Stimulated activated CD8-positive, alpha-beta memory T cell treated with anti-CD3 and anti-CD28 coated beads, Interleukin-2, amount 100 ng/mL, for 1 hour (primary cell): ENCODE measurements at places on chromosomes 6 and 20.

GRCh38 chr20:30811885-30812671, 445.4 kb upstream of the DEFB115 start:
- no peak for DNase-seq

GRCh38 chr20:58131151-58131550, 97.3 kb downstream of the ANKRD60 start:
- no peak for DNase-seq

GRCh38 chr20:47568019-47568418, 66.3 kb downstream of the NCOA3 start:
- DNase-seq, result no peak

GRCh38 chr6:122484760-122485159, 13.2 kb upstream of the SERINC1 start:
- DNase-seq, result no peak

- no peak for DNase-seq
These were observed 383.0 kb upstream of the CDH4 start for GRCh38 chr20:60869087-60869486.

- no peak for DNase-seq
These were observed 229.8 kb upstream of the SASH1 start for GRCh38 chr6:148112851-148113319.

- DNase-seq, result no peak
These were observed 15.0 kb downstream of the PARD6B start for GRCh38 chr20:50746138-50746940.

DNA sequence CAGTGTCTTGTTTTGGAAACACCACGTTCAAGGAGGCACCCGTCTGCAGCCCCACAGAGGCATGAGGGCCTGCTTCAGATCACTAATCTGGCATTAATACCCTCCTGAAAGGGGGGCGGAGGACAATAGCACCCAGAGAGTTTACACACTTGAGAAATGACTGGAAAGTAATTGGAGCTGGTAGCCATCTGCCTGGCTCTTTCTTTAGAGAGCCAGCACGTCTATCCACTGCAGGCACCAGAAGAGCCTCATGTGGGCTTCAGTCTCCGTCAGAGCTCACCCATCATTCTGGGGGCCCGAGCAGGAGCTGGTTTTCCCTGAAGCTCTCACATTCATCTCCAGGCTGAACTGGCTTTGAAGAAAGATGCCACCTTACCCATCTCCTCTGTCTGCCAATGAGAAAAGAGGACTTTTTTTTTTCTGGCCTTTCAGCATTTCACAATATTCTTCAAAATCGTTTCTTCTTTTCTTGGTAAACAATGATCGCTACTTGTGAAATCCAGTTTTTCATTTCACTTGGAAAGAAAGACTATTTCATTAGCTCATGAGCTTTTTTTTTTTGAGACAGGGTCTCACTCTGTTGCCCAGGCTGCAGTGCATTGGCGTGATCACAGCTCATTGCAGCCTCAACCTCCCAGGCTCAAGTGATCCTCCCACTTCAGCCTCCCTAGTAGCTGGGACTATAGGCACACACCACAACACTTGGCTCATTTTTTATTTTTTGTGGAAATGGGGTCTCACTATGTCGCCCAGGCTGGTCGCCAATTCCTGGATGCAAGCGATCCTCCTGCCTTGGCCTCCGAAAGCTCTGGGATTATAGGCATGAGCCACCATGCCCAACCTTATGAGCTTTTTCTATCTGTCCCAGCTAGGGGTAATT, 124.7 kb upstream of the ZNF217 start:
- DNase-seq, result no peak

DNA sequence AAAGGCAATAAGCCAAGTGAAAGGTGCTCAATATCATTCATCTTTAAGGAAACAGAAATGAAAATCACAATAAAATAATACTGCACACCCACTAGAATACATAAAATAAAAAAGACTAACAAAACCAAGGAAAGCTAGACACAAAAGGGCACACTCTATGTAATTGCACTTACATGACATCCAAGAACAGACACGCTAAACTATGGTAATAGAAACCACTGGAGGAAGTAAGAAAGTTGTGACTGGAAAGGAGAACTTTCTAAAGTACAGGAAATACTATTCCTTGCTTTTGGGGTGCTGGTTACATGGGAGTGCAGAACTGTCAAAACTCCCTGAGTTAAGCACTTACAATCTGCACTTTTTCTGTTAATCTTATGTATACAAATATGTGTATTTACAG, 253.7 kb upstream of the RUNX2 start:
- no peak for DNase-seq

- DNase-seq, result no peak
These were observed 42.8 kb upstream of the GLP1R start for GRCh38 chr6:39005774-39006173.

DNA sequence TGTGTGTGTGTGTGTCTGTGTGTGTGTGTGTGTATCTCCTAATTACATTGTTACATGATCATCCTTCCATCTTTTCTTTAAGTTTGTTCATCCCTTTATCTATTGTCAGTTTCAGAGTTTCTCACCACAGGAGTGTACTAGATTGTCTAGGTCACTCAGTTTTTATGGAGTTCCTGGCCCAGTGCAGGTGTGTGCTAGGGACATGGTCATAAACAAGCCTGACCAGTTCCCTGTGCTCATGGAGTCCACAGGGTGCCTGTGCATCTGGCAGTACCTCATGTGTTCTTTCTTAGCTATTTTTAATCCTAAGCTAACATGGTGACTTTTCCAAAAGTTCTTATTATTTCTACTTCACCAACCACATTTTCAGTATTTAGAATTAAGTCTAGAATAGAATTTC, 43.9 kb downstream of the PHACTR2 start:
- no peak for DNase-seq

GRCh38 chr6:41021832-41022231, 17.2 kb downstream of the UNC5CL start:
- no peak for DNase-seq

DNA sequence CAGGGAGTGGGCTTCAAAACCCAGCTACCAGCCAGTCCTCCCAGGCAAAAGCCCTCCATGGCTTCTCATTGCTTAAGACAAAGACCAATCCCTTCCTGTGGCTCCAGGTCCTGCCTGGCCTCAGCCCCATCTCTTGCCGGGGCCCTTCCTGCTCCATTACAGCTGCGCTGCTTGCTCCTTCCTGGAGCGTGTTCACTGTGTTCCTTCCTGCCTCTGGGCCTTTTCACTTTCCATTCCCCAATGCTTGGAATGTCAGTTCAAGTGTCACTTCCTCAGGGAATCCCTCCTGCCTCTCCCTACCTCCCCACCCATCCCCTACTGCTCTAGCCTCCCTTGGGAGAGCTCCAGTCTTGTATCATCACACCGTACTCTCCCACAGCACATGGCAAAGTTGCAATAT, 11.1 kb upstream of the ITPR3 start:
- no peak for DNase-seq

DNA sequence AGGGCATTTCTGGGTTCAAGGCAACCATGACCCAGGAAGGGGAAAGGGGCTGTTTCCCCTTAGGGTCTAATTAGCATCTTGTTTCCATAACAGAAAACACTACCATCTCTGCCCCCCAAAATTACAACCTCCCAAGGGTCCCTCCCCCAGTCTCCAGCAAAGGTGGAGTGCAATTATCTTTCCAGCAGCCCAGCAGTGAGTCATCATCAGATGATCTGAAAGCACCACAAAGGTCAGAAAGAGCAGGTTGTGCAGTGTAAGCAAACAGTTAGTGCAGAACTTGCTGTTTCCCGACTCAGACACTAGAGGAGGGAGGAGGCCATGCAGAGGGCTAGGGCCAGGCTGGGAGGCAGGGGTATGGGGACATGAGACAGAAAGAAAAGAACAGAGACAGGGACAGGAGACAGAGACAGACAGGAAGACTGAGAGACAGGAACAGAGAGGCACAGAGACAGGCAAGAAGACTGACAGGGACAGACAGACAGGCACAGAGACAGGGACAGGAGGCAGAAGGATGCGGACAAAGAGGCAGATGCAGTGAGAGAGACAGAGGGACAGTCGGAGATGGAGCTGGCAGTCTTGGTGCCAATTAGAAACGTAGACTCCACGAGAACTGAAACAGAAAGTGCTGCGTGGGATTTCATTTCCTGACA, 62.5 kb downstream of the PYGB start:
- no peak for DNase-seq

GRCh38 chr6:149169761-149170511, 147.6 kb upstream of the TAB2 start:
- no peak for DNase-seq

- DNase-seq, result no peak
These were observed 28.5 kb upstream of the GFOD1 start for GRCh38 chr6:13515912-13516311.

DNA sequence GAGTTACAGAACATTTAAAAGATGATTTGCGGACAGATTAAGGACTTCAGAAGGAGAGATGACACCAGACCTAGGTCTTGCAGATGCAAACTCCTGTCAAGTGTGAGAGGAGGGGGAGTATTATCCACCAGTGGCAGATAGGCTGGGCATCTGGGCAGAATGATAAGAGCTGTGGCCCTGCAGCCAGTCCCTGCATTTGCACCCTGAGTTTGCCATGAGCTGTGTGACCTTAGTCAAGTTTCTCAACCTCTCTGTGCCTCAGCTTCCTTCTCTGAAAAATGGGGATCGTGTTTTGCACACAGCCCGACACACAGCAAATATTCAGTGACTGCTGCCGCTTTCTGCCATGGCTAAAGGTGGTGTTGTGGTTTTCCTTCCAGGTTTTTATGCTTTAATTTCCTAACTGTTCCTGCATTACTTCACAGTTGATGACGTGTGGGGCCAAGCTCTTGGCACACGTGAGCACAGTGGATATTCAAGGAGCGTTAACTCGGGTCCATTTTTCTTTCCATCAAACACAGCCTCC, 516.2 kb downstream of the CDH26 start:
- DNase-seq, result no peak

- no peak for DNase-seq
These were observed 80.8 kb downstream of the CD164 start for GRCh38 chr6:109301418-109301817.

- no peak for DNase-seq
These were observed 28.0 kb downstream of the RING1 start for GRCh38 chr6:33236328-33236727.

- no peak for DNase-seq
These were observed 175.1 kb upstream of the PMEPA1 start for GRCh38 chr20:57884956-57885355.

- no peak for DNase-seq
These were observed 53.3 kb downstream of the PLEKHG1 start for GRCh38 chr6:150652848-150653613.

- DNase-seq, result no peak
These were observed 110.4 kb upstream of the COL21A1 start for GRCh38 chr6:56357616-56358373.

- no peak for DNase-seq
These were observed 105.0 kb upstream of the EEF1E1 start for GRCh38 chr6:8207191-8207868.

DNA sequence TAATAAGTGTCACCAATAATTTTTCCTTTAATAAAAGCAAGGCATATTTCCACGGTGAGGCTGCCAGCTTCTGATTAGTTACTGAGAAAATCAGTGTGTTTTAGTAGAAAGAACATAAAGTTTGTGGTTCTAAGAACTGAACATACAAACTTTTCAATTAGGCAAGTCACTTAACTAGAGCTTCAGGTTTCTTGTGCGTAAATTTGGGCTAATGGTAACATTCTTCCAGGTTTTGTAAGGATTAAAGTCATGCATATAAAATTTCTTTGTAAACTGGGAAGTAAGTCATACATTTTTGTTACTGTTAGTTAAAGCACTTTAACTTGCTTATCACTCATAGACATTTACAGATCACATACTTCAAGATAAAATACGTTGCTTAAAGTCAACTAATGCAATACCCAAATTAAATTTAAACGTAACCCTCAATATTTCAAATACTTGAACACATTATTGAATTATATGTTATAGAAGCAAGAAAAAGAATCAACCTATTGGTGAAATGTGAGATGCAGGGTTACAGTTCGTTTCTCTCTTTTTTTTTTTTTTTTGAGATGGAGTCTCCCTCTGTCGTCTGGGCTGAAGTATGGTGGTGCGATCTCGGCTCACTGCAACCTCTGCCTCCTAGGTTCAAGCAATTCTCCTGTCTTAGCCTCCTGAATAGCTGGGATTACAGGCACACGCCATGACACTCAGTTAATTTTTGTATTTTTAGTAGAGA, 327.3 kb upstream of the NOX3 start:
- no peak for DNase-seq

DNA sequence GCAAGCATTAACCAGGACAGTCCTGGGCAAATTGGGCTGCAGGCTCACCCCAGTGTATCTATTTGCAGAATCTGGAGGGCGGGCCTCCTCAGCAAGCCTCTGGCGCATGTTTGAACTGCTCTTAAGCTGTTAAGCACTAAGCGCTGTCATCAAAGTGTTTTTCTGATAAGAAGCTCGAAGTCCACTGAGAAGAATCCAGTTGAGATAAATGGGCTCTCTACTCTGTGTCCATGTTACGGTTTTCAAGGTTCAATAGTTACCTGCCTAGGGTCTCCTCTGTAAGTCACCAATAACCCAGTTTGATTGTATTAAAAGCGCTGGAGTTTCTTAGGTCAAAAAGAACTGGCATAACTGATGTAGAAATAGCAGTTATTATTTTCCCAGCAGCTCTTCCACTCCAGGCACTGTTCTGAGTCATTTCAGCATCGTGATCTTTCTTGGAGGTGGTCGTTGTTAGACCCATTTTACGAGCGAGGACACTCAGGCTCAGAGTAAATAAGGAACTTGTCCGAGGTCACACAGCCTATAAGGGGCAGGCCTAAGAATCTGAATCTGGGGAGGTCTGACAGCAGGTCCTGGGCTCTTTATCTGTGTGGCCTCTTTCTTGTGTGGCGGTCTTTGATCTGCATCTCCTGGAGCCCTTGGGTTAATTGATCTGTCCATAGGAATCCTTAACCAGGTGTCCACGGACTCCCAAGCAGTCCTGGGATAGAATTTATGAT, 207.4 kb upstream of the ZNF217 start:
- no peak for DNase-seq

- no peak for DNase-seq
These were observed 46.6 kb downstream of the CDH22 start for GRCh38 chr20:46261456-46262253.
